ENCODE measurements at places on chromosomes 3 and 15.

DNA sequence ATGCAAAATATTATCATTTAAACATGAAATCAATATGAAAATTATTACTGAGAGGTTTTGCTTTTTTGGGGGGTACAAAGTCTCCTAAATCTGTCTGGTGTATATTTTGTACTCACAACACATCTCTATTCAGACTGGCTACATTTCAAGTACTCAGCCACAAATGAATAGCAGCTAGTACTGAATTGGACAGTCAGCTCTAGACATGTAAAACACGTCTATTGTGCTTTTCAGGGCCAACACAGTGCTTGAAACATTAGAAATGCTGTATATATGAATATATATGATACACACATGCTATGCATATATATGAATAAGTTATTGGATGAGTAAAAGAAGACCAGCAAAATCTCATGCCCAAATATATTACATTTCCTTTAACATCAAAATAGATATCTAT, 103.8 kb upstream of the CFAP20DC start:
- no peak for DNase-seq

- DNase-seq = peak; percentile 62
These were observed 417 bp downstream of the HACD2 start for GRCh38 chr3:123584284-123584987.

- DNase-seq = no peak
These were observed 212.2 kb upstream of the ROBO1 start for GRCh38 chr3:79979990-79980389.

GRCh38 chr15:38486936-38487335, 33.0 kb downstream of the FAM98B start:
- no peak for DNase-seq

- no peak for DNase-seq
These were observed 30.1 kb downstream of the GPR15 start for GRCh38 chr3:98561727-98562521.

DNA sequence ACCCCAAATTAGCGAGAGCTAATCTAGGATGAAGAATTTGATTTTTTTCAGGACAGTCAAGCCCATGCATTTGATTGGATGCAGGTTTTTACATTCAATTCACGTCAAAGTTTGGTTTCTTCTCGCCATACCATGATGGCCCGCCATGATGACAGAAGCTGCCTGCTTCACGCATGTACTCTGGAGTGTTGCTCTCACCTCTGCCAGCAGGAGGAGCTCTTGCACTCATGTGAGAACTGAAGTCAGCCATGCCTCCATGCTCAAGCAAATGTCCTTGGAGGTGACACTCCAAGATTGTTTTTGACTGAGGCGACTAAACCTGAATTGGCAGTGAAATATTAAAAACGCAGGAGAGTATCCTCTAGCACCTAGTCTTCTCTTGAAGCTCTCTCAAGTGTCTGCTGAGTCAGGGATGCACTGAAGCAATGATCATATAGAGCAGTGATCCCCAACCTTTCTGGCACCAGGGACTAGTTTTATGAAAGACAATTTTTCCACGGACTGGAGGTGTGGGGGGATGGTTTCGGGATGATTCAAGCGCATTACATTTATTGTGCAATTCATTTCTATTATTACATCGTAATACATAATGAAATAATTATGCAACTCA, 120.9 kb downstream of the SAMMSON start:
- no peak for DNase-seq

DNA sequence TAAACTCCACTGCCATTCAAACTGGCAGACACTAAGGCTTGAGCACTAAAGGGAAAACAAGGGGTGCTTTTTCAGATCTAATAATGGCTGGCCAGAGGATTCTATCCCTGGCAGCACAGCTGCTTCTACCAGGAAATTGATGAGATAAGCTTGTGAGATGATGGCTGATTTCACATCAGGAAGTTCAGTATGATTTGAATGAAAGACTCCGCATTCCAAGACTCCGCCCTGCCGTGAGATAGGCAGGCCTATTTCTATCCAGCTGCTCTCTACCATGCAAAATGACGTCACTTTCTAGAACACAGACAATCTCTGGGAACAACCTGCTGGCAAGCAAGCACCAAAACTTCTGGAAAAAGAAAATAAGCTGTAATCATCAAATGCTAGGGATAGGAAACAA, 171.8 kb downstream of the WDR76 start:
- DNase-seq = no peak

DNA sequence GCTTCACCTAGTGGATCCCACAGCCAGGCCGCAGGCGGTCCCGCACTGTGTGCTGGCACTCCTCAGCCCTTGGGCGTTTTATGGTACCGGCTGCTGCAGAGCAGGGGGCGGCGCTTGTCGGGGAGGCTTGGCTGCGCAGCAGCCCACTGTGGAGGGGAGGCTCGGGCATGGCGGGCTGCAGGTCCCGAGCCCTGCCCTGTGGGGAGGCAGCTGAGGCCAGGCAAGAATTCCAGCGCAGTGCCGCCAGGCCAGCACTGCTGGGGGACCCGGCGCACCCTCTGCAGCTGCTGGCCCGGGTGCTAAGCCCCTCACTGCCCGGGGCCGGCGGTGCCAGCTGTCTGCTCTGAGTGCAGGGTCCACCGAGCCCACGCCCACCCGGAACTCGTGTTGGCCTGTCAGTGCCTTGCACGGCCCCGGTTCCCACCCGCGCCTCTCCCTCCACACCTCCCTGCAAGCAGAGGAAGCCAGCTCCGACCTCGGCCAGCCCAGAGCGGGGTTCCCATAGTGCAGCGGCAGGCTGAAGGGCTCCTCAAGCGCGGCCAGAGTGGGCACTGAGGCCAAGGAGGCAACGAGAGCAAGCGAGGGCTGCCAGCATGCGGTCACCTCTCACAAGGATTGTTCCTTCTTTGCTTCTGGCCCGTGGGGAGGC, 435.0 kb upstream of the ATP10A start:
- DNase-seq = no peak

- DNase-seq = no peak
These were observed 7.1 kb upstream of the HCN4 start for GRCh38 chr15:73375755-73376305.

- no peak for DNase-seq
These were observed 7.2 kb downstream of the TNFAIP8L3 start for GRCh38 chr15:51087513-51087912.

GRCh38 chr3:41188306-41188705, 11.0 kb upstream of the CTNNB1 start:
- no peak for DNase-seq

GRCh38 chr3:21405671-21406667, 345.0 kb downstream of the ZNF385D start:
- no peak for DNase-seq
